ENCODE measurements at places on chromosomes 2 and 18. TPM values are rescaled to one million over a fixed set of nuclear protein-coding genes. Genes with fewer than 3 reads are reported as not detected.
A peak's percentile ranks its signal among the peaks of the same experiment; 100 is the strongest.

The CNOT11 gene
- 48.5 TPM for total RNA-seq

The LCT gene
- total RNA-seq = 0.07 TPM

DNA sequence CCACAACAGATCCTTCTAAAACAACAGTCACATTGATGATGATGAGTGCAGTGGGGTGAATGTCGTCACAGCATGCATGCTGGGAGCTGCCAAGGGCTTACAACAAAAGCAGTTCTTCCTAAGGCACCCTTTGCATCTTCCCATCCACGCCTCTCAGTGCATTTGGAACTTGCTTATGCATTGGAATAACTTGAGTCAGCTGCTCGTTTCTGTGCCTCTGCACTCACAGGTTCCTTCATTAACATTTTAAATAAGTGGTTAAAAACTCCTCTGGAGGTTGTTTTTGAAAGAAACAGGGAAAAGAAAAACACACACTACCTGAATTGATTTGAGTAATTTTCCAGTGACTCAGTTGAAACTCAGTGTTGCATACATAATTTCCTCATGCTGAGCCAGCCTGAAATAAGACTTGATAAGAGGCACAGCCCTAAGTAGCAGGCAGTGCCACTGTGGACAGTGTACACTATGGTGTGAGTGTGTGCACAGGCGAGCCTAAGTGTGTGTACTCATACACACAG is 46.8 kb upstream of the TRIM43B start:
- peaks cover 2% of the 10 kb centered on the region for H3K4me1 ChIP-seq
- no peak overlapping the region for H3K27ac ChIP-seq

DNA sequence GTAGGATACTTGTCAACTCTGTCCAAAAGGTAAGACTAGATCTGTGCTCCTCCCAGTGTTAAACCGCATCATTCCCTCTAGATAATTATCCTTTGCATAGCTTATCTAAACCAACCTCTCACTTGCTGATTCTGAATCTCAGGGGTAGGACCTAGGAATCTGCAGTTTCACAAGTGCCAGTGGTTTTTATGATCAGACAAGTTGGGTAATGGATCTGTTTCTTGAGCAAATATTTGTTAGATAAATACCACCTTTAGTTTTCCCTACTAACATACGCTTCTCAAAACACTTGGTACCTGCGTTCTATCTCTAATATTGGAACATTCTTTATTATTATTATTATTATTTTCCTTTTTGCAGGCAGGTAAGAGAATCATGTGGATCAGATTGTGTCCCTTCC is 439.9 kb downstream of the PTPRM start:
- no peaks in the 10 kb centered on the region for H3K27me3 ChIP-seq
- H3K4me3 ChIP-seq = no peak overlapping the region
- DNase-seq = no peak
- no peaks in the 10 kb centered on the region for H3K36me3 ChIP-seq

GRCh38 chr2:60991644-60992043 is 25.9 kb upstream of the PEX13 start:
- peaks cover 2% of the 10 kb centered on the region for H3K36me3 ChIP-seq
- H3K27me3 ChIP-seq = no peaks in the 10 kb centered on the region
- DNase-seq = no peak
- peaks cover 6% of the 10 kb centered on the region for H3K4me1 ChIP-seq

DNA sequence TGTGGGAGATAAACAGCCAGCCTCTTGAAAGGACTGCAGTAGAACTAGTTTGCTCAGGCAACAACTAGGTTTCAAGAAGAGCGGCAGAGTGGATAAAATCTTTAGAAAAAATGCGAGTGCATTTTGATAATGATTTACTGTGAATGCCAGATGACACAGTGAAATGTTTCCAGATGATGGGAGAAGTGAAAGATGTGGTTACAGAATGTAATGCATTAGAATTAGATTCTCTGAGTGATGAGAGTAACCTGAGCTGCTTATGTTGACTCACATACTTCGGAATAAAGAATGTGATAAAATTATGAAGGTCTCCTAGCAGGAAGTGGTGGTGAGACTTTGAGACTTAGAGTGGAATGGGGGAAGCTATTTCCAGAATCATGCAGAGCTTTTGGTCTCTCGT is 184.3 kb downstream of the GULP1 start:
- no peaks in the 10 kb centered on the region for H3K27me3 ChIP-seq
- no peak overlapping the region for H3K4me3 ChIP-seq
- no peaks in the 10 kb centered on the region for H3K4me1 ChIP-seq
- no peak for DNase-seq
- no peak overlapping the region for H3K27ac ChIP-seq

DNA sequence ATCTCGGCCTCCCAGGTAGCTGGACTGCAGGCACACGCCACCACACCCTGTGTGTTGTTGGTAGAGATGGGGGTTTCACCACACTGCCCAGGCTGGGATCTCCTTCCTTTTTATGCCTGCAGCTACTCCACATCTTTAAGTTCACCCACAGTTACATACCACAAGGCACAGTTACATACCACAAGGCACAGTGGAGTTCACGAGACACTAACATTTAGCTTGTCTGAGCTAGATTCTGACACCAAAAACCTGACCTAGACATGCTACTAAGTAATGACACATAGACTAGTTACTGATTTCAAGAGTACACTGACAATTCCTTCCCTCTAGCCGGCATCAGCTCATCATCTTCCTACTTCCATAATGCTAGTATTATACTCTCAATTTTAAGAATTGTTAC is 4.3 kb downstream of the POLR2D start:
- no peak for DNase-seq
- no peaks in the 10 kb centered on the region for H3K27me3 ChIP-seq
- peak overlapping the region; percentile 88 for H3K27ac ChIP-seq
- peaks cover 24% of the 10 kb centered on the region for H3K4me1 ChIP-seq
- H3K36me3 ChIP-seq = no peaks in the 10 kb centered on the region

DNA sequence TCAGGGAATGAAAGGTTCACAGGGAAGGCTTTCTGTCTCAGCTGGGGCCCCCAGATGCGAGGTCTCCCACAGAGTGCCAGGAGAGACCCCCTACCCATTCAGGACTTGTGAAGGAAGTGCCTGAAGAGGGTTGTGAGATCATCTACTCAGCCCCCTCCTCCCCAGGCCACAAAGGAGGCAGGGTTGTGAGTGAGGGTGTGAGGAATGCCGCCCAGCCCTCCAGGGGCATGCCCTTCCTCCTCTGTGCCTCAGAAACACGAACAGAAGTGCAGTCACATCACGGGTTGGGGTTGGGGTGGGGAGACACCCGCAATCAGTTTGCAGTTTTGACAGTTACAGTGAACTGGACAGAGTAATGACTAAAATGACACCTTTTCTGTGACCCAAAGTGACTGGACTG is 5.0 kb downstream of the MAL start:
- H3K27ac ChIP-seq = peak overlapping the region; percentile 78
- H3K27me3 ChIP-seq = no peaks in the 10 kb centered on the region
- H3K4me1 ChIP-seq = peaks cover 30% of the 10 kb centered on the region
- H3K4me3 ChIP-seq = no peak overlapping the region
- DNase-seq = no peak

- no peak overlapping the region for H3K27ac ChIP-seq
- DNase-seq = no peak
- no peaks in the 10 kb centered on the region for H3K27me3 ChIP-seq
- no peaks in the 10 kb centered on the region for H3K4me1 ChIP-seq
Measured at GRCh38 chr18:67308819-67309218, 207.7 kb downstream of the DSEL start.

GRCh38 chr2:234187646-234188174 is 137.2 kb downstream of the SPP2 start:
- no peak overlapping the region for H3K27ac ChIP-seq
- peaks cover 4% of the 10 kb centered on the region for H3K4me1 ChIP-seq
- H3K27me3 ChIP-seq = peaks cover 27% of the 10 kb centered on the region
- no peak overlapping the region for H3K4me3 ChIP-seq

- DNase-seq = no peak
- no peak overlapping the region for H3K4me3 ChIP-seq
- no peaks in the 10 kb centered on the region for H3K36me3 ChIP-seq
- peaks cover 30% of the 10 kb centered on the region for H3K27me3 ChIP-seq
- H3K4me1 ChIP-seq = no peaks in the 10 kb centered on the region
Measured at GRCh38 chr2:99537910-99538485, 48.2 kb upstream of the REV1 start.

All from T-helper 17 cell (primary cell).